Inflammatory macrophage treated with lipopolysaccharide for 1 hour (primary cell): ENCODE measurements at places on chromosomes 5 and 9.
A peak's percentile ranks its signal among the peaks of the same experiment; 100 is the strongest.

DNA sequence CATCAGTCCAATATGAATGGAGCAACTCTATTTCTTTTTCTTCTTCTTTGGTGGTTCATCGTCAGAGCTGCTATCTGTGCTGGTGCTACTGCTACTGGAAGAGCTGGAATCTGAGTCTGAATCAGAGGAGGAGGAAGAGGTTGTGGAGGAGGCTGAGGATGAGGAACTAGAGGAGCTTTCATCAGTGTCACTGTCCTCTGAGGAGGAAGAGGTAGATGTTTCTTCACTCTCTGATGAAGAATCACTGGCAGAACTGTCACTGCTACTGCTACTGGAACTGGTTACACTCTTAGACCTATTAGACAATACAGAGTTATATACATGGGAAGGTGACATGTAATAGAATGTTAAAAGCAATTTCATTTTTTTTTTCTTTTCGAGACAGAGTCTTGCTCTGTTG is 27.8 kb downstream of the ZCCHC10 start:
- peak; percentile 51 for DNase-seq

DNA sequence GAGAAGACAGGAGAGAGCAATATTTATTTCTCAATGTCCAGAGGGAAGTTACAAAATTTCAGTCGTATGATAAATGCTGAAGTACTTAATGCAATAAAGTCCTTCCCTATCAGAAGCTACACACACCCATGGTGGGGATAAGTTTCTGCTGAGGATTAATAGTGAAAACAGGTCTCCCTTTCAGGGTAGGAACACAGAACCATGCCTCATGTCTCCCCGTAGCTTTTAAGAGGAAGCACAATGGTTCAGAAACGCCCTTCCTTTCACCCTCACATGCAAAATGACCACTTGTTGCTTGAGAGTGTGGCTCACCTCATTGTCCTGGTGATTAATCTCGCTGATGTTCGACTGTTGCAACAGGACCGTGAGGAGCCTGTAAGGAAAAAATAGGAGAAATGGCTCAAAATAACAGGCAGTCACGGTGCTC is 73.6 kb downstream of the ANKRD55 start:
- DNase-seq, result peak; percentile 88

DNA sequence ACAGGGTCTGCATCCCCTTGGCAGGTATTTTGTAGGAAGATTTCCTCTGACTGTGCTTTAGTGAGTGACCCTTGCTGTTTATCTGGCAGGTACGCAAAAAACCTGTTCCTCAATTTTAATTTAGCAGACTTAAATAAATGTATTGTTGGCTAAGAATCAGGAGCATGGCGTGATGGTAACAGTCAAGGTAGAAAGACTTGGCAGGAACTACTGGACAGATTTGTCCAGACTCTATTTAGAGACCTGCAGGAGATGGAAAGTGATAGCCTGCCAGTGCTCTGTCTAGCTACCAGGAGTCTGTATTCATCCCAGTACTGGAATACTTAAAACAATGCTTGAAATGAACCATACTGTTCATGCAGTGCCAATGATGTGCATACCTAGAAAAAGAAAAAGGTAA is 78.8 kb upstream of the MAST4 start:
- DNase-seq, result no peak

- DNase-seq, result no peak
Observed at GRCh38 chr9:37984672-37985611, 81.0 kb upstream of the SLC25A51 start.

DNA sequence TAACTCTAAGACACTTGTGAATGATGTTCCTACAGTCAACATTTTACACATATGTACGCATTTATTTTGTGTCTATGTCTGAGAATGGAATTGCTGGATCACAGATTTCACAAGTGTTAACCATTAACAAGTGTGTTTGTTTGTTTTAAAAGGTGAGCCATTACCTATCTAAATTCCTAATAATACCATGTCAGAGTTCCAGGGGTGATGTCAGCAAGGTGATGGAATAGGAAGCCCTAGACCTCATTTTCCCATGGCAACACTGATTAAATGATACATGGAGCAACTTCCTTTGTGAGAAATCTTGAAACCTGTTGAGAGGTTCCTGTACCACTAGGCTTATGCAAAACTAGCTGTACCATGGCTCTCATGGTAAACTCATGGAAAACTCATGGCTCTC is 309.7 kb downstream of the CYLC2 start:
- no peak for DNase-seq

GRCh38 chr5:2757563-2758351 is 6.3 kb upstream of the IRX2 start:
- DNase-seq, result peak; percentile 12

GRCh38 chr5:138696501-138696900 is 56.7 kb upstream of the CTNNA1 start:
- DNase-seq, result no peak

DNA sequence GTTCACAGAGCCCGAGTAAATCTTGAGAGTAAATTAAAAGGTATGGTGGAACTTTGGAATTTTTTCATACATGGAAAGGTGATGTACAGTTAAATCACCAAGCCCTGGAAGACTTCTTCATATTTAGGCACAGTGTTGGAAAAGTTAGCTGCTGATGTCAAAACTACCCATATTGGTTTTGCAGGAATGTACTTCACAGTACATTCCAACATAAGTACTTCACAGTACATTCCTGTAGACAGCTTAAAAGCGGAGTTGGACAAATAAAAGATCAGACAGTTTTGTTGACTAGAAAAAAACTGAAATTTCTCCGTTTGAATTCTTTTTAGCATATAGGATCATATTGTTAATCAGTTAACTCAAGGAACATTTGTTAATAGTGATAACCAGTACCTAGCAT is 1.8 kb downstream of the RANBP17 start:
- no peak for DNase-seq

- DNase-seq, result peak; percentile 24
Observed at GRCh38 chr9:32968101-32969011, 33.1 kb downstream of the APTX start.

DNA sequence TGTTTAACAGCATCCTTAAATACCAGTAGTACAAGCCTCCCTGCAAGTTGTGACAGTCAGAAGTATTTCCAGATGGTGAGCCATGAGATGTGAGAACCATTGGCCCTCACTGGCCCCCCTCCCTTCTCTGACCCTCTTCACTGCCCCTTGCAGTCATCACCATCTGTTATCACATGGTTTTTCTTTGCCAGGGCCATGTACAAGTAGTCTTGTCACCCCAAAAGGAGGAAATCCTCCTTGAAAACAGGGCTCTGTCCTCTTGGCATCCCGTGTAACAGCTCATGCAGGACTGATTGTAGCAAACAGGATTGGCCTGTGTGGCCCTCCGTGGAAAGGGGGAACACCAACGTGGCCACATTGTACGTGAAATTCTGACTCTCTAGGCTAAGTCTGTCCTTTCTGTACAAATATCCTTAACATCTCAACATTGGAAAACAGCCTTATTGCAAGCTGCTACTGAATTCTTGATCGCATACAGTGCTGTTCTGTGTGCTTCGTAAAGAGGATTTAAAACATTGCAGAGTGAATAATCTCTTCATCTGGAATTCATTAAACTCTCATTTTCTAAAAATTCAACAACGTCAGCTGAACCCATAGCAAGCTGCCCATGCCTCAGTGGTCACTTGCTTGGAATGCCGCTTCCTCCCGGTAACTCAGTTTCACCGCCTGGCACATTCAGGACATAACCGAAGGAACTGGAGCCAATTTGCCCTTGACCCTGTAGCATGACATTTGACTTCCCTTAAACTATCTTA is 171.7 kb downstream of the ATPSCKMT start:
- no peak for DNase-seq

DNA sequence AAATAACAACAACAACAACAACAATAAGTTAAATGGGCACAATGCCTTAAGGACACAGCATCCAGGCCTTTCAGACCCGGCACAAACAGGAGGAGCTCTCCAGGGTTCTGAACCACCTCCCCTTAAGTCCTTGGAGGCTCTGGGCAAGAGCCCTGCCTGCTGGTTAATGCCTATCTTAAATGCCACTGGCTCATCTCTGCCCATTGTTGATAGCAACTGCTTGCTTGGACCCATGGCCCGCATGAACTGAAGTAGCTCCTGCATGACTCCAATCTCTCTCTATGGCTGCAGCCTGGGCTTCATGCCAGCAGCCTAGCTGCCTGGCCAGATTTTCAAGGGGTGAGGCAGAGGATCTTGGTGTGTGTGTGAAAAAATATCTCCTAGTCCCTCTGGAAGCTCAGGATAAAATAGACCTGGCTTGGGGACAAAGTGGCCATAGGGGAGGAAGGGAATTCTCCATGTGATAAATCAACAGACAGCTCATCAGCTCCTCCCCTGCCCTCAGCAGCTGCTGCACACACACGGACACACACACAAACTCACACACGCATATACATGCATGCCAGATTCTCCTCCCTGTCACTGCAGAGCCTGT is 27.4 kb downstream of the FAM219A start:
- peak; percentile 16 for DNase-seq

GRCh38 chr5:178090856-178091255 is 22.5 kb upstream of the N4BP3 start:
- no peak for DNase-seq

DNA sequence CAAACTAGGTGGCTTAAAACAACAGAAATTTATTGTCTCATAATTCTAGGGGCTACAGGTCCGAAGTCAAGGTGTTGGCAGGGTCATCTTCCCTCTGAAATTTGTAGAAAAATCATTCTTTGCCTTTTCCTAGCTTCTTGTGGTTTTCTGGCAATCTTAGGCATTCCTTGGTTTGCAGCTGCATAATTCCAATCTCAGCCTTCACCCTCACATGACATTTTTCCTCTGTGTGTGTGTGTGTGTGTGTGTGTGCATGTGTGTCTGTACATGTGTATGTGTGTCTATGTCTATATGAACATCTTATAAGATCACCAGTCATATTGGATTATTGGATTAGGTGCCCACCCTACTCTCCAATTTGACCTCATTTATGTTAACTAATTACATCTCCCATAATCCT is 330.6 kb downstream of the CHSY3 start:
- no peak for DNase-seq
